Effector memory CD8-positive, alpha-beta T cell (primary cell): ENCODE measurements at places on chromosomes 4 and X.

GRCh38 chr4:76960014-76960413 lies 10.5 kb downstream of the SEPTIN11 start:
- no peak overlapping the region for H3K27ac ChIP-seq
- H3K36me3 ChIP-seq: peaks cover 11% of the 10 kb centered on the region
- H3K4me3 ChIP-seq: no peak overlapping the region
- no peak for DNase-seq
- peaks cover 7% of the 10 kb centered on the region for H3K4me1 ChIP-seq
- no peaks in the 10 kb centered on the region for H3K27me3 ChIP-seq

- no peak overlapping the region for H3K4me3 ChIP-seq
- H3K27ac ChIP-seq: no peak overlapping the region
- no peaks in the 10 kb centered on the region for H3K36me3 ChIP-seq
- no peak for DNase-seq
Measured at GRCh38 chr4:15675356-15675755, 6.3 kb upstream of the FAM200B start.

DNA sequence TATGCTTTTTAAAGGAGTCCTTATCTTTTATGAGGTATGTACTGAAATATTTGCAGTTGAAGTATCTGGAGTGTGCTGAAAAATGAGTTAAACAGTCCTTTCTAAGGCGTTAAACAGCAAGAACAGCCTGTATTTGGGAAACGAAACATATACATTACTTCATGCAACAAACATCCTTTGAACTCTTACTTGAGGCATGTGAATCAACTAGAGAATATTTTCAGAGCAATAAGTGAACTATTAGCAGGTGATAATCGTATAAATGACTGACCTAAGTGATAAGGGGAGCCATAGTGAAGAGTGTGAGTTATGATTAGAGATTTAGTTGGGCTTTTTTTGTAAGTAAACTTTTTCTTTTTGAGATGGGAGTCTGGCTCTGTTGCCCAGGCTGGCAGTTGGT lies 45.9 kb upstream of the RHOH start:
- no peak for DNase-seq
- peak overlapping the region; percentile 5 for H3K27ac ChIP-seq
- no peaks in the 10 kb centered on the region for H3K27me3 ChIP-seq
- peaks cover 6% of the 10 kb centered on the region for H3K36me3 ChIP-seq
- H3K4me1 ChIP-seq: no peaks in the 10 kb centered on the region

DNA sequence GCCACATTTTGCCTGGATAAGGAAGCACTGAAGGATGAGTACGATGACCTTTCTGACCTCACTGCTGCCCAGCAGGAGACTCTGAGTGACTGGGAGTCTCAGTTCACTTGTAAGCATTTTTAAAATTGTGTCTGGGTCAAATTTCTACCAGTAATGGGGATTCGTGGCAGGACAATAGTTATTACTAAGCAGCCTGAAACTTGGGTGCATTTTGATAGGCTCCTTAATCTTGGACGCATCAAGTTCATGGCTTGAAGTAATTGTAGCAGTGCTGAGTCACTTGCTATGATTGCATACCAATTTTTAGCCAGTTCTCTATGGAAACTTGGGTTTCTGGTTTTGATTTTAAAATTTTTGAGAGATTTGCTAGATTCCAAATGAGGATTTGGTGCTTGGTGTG lies 4.3 kb downstream of the PGRMC1 start:
- H3K4me1 ChIP-seq: peaks cover 15% of the 10 kb centered on the region
- no peak overlapping the region for H3K4me3 ChIP-seq
- H3K36me3 ChIP-seq: peaks cover 19% of the 10 kb centered on the region

DNA sequence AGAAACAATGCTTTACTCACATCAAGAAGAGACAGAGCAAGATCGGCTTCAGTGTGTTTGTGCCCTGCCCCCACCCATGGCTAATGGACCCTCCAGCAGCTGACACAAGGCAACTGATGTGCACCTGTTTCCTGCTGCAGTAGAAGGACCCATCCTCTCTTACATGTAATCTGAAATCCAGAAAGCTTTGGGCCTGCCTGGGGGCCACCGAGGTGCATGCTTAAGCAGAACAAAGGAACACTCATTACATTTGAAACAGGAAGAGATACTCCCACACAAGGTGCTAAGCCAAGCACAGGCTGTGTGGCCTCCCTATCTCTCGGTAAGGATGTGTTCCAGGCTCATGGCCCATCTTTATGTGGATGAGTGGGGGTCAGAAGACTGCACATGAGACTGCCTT lies 338.0 kb downstream of the SPOCK3 start:
- DNase-seq: no peak
- no peak overlapping the region for H3K27ac ChIP-seq
- H3K4me3 ChIP-seq: no peak overlapping the region
- H3K27me3 ChIP-seq: no peaks in the 10 kb centered on the region
- no peaks in the 10 kb centered on the region for H3K36me3 ChIP-seq

GRCh38 chr4:42412251-42412650 lies 15.0 kb downstream of the SHISA3 start:
- peaks cover 3% of the 10 kb centered on the region for H3K4me1 ChIP-seq
- no peaks in the 10 kb centered on the region for H3K27me3 ChIP-seq
- no peak for DNase-seq
- H3K36me3 ChIP-seq: peaks cover 41% of the 10 kb centered on the region
- H3K27ac ChIP-seq: no peak overlapping the region
- no peak overlapping the region for H3K4me3 ChIP-seq

DNA sequence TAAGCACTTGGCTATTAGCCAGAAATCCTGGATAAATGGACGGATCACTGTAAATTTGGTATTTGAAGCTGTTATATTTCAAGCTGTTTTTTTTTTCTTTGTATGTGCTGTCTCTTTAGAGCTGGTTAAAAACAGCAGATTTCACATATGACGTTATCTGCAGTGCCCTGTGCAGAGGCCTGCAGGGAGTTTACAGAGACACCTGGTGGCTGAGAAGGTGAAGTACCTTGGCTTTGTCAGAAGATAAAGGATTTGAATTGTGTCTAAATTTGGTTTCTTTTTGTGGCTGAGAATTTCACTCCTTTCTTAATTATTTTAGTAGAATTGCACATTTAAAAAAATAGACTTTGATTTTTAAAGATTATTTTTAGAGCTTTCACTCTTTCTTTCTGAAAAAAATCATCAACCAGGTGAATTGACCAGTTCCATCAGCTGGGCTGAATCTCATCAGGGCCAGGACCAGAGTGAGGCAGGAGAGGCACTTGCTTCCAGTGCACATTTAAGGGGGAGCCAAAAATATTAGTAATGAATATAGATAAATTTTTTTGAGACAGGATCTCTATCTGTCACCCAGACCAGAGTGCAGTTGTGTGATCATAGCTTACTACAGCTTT lies 9.6 kb upstream of the CHRNA9 start:
- H3K27me3 ChIP-seq: peaks cover 39% of the 10 kb centered on the region
- peak overlapping the region; percentile 13 for H3K27ac ChIP-seq
- H3K4me3 ChIP-seq: no peak overlapping the region
- H3K4me1 ChIP-seq: peaks cover 6% of the 10 kb centered on the region
- peak; percentile 55 for DNase-seq

- no peaks in the 10 kb centered on the region for H3K36me3 ChIP-seq
- no peak for DNase-seq
- no peak overlapping the region for H3K4me3 ChIP-seq
- H3K27ac ChIP-seq: no peak overlapping the region
Measured at GRCh38 chr4:24352112-24352511, 232.2 kb downstream of the DHX15 start.

DNA sequence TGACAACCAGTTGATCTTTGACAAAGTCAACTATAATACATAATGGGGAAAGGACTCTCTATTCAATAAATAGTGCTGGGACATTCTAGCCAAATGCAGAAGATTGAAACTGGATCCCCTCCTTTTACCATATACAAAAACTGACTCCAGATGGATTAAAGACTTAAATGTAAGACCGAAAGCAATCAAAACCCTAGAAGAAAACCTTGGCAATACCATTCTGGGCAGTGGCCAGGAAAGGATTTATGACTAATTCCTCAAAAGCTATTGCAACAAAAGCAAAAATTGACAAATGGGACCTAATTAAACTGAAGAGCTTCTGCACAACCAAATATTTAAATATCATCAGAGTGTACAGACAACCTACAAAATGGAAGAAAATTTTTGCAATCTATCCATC lies 185.1 kb downstream of the NPNT start:
- no peak for DNase-seq
- H3K4me1 ChIP-seq: no peaks in the 10 kb centered on the region
- H3K27me3 ChIP-seq: no peaks in the 10 kb centered on the region
- H3K36me3 ChIP-seq: no peaks in the 10 kb centered on the region
